ENCODE measurements at places on chromosomes 1 and 21. TPM values are rescaled to one million over a fixed set of nuclear protein-coding genes. Genes with fewer than 3 reads are reported as not detected.

Gene FAM43B
- total RNA-seq: not detected

Gene SLAMF9
- total RNA-seq: not detected

Gene ADAMTSL4
- 0.79 TPM for total RNA-seq

Gene GNG12
- total RNA-seq: not detected

Gene C1orf185
- total RNA-seq: not detected

Gene RSRP1
- total RNA-seq: 313 TPM

Gene PDC
- total RNA-seq: not detected

DNA sequence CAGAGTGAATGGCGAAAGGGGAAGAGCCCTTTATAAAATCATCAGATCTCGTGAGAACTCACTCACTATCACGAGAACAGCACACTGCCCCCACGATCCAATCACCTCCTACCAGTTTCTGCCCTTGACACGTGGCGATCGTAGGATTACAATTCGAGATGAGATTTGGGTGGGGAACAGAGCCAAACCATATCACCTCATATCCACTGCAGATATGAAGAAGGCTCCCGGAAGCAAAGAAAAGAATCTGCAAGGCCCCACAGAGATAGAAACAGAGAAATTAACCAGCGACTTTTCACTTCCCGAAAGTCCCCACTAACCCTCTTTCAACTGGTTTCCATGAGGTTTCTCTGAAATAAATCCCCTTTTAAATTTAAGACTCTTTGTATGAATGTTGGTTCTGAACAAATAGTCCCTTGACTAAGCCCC is 86.2 kb upstream of the IRF2BP2 start:
- H3K4me3 ChIP-seq: no peak overlapping the region
- no peak for DNase-seq
- no peaks in the 10 kb centered on the region for H3K27me3 ChIP-seq

DNA sequence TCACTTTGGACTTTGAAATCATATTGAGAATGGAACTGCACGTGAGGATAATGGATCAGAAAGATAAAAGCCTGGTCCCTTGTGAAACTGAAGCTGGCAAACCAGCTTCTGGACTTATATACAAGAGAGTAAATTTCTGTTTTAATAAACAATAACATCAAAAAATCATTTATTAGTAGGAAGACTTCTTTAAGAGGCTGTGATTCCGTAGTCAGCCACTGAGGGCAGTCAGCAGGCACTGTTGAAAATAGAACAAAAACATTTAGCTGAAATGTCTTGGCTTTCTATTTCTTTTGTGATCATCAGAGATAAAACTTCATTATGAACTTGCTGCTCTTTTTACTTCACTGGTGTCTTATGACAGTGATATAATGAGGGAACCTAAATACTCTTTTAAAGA is 489.4 kb downstream of the PCP4 start:
- no peaks in the 10 kb centered on the region for H3K4me1 ChIP-seq
- DNase-seq: no peak
- no peak overlapping the region for H3K4me3 ChIP-seq

- peaks cover 6% of the 10 kb centered on the region for H3K4me1 ChIP-seq
- DNase-seq: no peak
- H3K27ac ChIP-seq: no peak overlapping the region
Measured at GRCh38 chr1:1071486-1072298, 2.4 kb downstream of the RNF223 start.

GRCh38 chr1:19321071-19321470 is 8.9 kb downstream of the SLC66A1 start:
- no peaks in the 10 kb centered on the region for H3K36me3 ChIP-seq
- no peak overlapping the region for H3K27ac ChIP-seq
- H3K4me3 ChIP-seq: no peak overlapping the region
- no peaks in the 10 kb centered on the region for H3K27me3 ChIP-seq
- no peaks in the 10 kb centered on the region for H3K4me1 ChIP-seq

GRCh38 chr1:199660071-199660470 is 367.4 kb upstream of the NR5A2 start:
- H3K36me3 ChIP-seq: no peaks in the 10 kb centered on the region
- H3K27ac ChIP-seq: no peak overlapping the region
- H3K27me3 ChIP-seq: no peaks in the 10 kb centered on the region
- no peak overlapping the region for H3K4me3 ChIP-seq

DNA sequence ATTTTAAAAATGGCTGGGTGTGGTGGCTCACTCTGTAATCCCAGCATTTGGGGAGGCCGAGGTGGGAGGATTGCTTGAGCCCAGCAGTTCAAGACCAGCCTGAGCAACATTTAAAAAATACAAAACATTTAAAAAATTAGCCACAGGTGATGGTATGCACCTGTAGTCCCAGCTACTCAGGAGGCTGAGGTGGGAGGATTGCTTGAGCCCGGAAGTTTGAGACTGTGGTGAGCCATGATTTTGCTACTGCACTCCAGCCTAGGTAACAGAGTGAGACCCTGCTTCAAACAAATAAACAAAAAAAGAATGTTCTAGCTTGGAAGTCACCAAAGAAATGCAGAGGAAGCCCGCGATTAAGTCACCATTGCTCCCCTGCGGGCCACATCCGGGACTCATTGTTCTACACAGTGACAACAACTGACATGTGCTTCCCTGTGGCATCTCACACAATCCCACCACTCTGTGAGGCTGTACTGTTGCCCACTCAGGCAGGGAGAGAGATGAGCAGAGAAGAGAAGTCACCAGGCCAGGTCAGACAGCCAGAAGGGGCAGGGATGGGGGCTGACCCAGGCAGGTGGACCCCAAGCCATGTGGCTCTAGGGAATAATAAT is 18.4 kb upstream of the SPATC1L start:
- H3K36me3 ChIP-seq: no peaks in the 10 kb centered on the region
- no peak overlapping the region for H3K4me3 ChIP-seq
- DNase-seq: no peak
- no peak overlapping the region for H3K27ac ChIP-seq
- H3K27me3 ChIP-seq: no peaks in the 10 kb centered on the region

DNA sequence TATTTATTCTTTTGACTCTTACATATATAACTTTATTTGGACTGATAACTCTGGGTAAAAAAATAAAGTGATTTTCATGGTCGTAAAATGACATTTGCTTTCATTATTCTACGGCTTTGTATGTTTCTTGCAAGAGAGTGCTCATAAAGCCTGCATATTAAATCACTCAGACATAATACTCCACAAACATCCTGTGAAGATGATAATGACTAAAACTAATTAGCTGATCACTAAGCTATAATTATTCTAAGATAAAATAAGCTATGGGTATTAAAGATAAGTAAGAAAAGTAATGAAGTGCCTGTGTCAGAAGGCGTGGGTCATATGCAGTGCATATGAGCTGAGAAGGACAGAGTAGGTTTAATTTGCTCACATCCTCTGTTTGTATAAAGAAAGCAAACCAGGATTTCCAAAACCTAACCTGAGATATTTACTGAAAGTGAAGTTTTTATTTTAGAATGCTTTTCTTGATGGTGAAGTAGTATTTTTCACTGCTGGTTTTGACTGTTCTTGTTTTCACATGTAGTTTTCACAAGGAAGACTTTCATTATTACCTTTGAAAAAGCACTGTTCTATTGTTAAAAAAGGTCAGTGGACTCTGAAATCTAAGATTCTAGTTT is 278.8 kb downstream of the AMY1C start:
- H3K27me3 ChIP-seq: no peaks in the 10 kb centered on the region
- no peak overlapping the region for H3K27ac ChIP-seq
- H3K4me3 ChIP-seq: no peak overlapping the region
- no peaks in the 10 kb centered on the region for H3K36me3 ChIP-seq

DNA sequence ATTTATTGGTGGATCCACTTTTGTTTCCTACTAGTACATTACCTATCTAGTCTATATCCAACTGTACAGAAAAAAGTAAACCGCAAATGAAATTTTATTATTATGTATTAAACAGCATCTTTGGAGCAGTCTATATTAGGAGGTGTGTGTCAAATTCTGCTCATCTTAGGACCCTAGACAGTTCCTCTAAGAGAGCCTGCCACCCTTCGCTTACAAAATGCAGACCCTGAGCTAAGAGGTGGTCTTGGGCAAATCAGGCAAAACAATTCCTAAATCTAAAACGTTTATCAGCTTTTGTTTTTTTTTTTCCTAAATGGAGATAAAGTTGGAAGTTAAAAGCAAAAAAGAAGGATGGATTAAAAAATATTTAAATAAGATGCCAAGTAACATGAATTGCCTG is 85.3 kb downstream of the PBX1 start:
- no peak for DNase-seq
- no peaks in the 10 kb centered on the region for H3K27me3 ChIP-seq
- no peaks in the 10 kb centered on the region for H3K4me1 ChIP-seq

DNA sequence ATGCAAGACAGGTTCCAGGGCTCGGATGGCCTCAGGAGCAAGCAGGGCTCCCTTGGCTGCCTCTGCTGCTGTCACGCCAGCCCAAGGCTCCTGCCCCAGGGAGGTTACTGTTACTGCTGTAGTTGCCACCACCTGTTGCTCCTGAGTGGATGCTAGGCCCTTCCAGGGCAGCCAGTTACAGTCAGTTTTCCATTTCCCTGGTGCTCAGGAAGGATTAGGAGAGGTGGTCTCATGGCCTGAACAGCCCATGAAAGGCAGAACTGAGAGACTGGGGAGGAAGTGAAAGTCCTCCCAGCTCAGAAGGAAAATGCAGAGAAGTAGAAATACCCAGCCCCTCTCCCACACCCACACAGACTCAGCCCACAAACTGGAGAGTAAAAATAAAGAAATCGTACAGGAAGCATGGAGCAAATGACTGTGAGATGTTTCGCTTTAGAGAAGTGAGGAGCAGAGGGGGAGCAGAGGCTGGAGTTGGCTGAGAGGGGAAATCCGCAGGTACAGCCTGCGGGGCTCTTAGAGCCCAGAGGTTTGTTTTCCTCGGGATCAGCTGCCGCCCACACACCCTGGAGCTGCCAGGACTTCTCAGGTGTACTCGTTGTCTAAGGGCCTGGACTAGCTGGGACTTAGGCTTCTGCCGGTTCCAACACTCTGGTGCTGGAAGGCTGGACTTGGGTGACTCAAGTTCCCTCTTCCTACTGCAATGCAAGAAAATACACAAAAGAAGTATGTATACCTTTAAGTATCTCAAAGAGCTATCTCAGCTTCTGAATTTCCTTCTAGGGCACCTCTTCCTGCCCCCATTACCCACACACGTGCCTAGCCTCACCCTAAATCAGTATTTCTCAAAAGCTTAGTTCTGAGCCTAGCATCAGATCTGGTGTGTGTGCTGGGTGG is 2.3 kb downstream of the IL6R start:
- H3K27ac ChIP-seq: peak overlapping the region; percentile 75
- no peaks in the 10 kb centered on the region for H3K36me3 ChIP-seq
- H3K4me3 ChIP-seq: peak overlapping the region; percentile 72
- H3K27me3 ChIP-seq: no peaks in the 10 kb centered on the region
- H3K4me1 ChIP-seq: peaks cover 63% of the 10 kb centered on the region

DNA sequence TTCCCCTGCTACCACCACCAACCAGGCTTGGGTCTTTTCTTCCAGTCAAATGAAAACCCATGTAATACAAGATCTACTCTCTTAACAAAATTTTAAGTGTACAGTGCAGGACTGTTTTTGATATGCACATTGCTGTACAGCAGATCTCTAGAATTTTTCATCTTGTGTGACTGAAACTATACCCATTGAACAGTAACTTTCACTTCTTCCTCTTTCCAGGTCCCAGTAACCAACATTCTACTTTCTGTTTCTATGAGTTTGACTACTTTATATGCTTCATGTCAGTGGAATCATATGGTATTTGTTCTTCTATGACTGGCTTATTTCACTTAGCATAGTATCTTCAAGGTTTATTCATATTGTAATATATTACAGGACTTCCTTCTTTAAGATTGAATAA is 45.3 kb upstream of the PLPPR4 start:
- no peaks in the 10 kb centered on the region for H3K27me3 ChIP-seq
- H3K36me3 ChIP-seq: no peaks in the 10 kb centered on the region
- H3K4me3 ChIP-seq: no peak overlapping the region
- no peak overlapping the region for H3K27ac ChIP-seq
- no peaks in the 10 kb centered on the region for H3K4me1 ChIP-seq
- DNase-seq: no peak

DNA sequence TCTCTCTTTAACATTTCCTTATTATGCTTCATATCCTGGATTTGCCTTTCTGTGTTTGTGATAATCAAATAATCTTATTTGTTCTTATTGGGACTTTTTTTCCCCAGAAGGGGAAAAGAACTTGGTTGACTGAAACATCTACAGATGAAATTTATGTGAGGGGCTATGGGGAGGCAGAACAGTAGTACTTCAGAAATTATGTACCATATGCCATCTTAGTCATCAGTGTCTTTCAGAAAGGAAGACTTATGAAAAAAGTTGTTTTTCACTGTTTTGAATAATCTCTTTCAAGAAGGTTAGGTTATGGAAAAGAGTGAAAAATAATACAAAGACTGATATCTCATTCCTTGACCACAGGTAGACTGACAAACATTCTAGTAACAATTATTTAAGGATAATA is 30.2 kb upstream of the TRAF5 start:
- H3K27me3 ChIP-seq: no peaks in the 10 kb centered on the region
- peaks cover 24% of the 10 kb centered on the region for H3K36me3 ChIP-seq
- no peak for DNase-seq
- H3K4me1 ChIP-seq: no peaks in the 10 kb centered on the region
- no peak overlapping the region for H3K27ac ChIP-seq

GRCh38 chr1:91876040-91876470 is 9.9 kb downstream of the TGFBR3 start:
- H3K4me1 ChIP-seq: peaks cover 48% of the 10 kb centered on the region
- no peak overlapping the region for H3K27ac ChIP-seq
- H3K36me3 ChIP-seq: no peaks in the 10 kb centered on the region
- no peak for DNase-seq

GRCh38 chr1:34844252-34844634 is 15.3 kb downstream of the SMIM12 start:
- no peak overlapping the region for H3K27ac ChIP-seq
- H3K27me3 ChIP-seq: no peaks in the 10 kb centered on the region
- H3K36me3 ChIP-seq: no peaks in the 10 kb centered on the region
- H3K4me3 ChIP-seq: no peak overlapping the region
- no peaks in the 10 kb centered on the region for H3K4me1 ChIP-seq
- DNase-seq: no peak

GRCh38 chr1:226643177-226643576 is 94.6 kb downstream of the STUM start:
- peak overlapping the region; percentile 24 for H3K4me3 ChIP-seq
- peaks cover 36% of the 10 kb centered on the region for H3K36me3 ChIP-seq
- peaks cover 53% of the 10 kb centered on the region for H3K4me1 ChIP-seq
- peak overlapping the region; percentile 69 for H3K27ac ChIP-seq

- H3K4me1 ChIP-seq: no peaks in the 10 kb centered on the region
- H3K4me3 ChIP-seq: no peak overlapping the region
- H3K27ac ChIP-seq: no peak overlapping the region
- no peaks in the 10 kb centered on the region for H3K27me3 ChIP-seq
- peaks cover 4% of the 10 kb centered on the region for H3K36me3 ChIP-seq
Measured at GRCh38 chr1:43773821-43774220, 66.5 kb downstream of the ST3GAL3 start.

DNA sequence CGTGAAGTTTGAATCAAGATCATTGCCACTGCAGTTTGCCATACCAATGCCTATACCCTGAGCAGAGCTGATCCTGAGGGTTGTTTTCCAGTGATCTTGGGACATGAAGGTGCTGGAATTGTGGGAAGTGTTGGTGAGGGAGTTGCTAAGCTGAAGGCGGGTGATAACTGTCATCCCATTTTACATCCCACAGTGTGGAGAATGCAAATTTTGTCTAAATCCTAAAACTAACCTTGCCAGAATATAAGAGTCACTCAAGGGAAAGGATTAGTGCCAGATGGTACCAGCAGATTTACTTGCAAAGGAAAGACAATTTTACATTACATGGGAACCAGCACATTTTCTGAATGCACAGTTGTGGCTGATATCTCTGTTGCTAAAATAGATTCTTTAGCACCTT is 78.6 kb downstream of the FMN2 start:
- no peak overlapping the region for H3K4me3 ChIP-seq
- H3K27ac ChIP-seq: no peak overlapping the region
- no peaks in the 10 kb centered on the region for H3K27me3 ChIP-seq
- H3K4me1 ChIP-seq: no peaks in the 10 kb centered on the region

Measured in naive thymus-derived CD4-positive, alpha-beta T cell (primary cell).